CD4-positive, alpha-beta T cell treated with Interleukin-1 beta for 1 hour (primary cell): ENCODE measurements at places on chromosomes 6 and 20.
A peak's percentile ranks its signal among the peaks of the same experiment; 100 is the strongest.

DNA sequence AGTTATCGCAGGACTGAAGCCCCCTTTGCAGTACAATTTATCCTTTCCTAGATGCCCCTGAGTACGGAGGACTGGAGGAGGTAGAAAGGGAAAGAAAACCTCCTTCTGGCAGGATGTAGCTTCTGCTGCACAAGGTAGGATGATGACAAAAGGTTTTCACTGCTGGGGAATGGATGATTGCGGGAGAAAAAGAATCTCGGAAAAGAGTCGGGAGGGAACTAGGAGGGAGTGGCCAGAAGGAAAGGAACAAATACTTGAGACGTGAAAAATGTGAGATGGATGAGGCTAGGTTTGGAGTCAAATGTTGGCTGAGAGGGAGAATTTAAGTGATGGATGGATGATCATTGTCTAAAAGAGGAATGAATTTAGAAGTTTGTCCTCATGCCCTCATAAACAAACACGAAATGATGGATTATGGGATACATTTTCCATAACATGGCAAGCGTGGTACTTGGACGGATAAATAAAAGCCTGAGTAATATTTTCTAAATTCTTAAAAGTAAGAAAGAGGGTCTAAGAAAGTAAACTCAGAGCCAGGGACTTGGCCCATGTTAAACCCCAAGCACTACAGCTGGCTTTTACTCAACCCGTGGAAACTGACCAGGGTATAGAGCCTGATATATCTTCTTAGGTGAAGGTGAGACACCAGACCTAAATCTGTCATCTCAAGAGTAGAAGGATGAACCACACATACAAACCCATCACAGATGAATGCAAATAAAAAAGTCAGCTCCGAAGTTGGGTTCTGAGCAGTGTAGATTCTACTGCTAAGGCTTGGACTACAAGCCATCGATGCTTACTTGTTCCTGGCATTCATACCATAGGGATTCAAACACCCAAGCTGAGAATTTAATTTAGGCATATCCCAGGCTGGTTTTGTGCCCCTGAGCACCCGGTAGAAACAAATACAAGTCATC lies 72.4 kb downstream of the HFE start:
- peak; percentile 28 for DNase-seq

- DNase-seq = no peak
Observed at GRCh38 chr6:104955927-104956730, 778 bp upstream of the LIN28B start.

GRCh38 chr6:7216941-7217621 lies 95.9 kb downstream of the SSR1 start:
- DNase-seq = no peak

GRCh38 chr6:94065707-94066337 lies 646.5 kb upstream of the EPHA7 start:
- no peak for DNase-seq

DNA sequence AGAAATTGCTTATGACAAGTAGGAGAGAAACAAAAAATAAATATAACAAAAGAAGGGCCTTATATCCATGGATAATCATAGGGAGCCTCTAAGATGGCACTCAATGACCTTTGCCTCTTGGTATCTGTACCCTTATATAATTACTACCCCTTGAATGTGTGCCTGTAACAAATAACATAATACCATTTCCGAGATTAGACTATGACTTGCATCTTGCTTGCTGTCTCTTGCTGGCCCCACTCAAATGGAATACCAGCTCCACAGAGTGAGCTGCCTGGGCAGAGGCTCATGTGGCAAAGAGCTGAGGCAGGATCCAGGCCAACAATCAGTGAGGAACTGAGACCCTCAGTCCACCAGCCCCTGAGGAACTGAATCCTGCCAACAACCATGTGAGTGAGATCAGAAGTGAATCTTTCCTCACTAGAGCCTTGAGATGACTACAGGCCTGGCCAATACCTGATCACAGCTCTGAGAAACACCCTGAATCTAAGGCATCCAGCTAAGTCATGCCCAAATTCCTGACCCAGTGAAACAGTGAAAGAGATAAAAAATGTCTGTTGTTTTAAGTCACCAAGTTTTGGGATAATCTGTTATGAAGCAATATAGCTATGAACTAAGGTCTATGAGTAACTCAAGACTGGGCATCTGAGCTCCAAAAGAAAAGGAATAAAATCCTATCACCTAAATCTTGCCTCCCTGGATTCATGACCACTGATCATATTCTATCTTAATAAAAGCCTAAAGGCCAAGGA lies 5.5 kb downstream of the KATNA1 start:
- DNase-seq = no peak

- no peak for DNase-seq
Observed at GRCh38 chr6:102340311-102340710, 946.8 kb downstream of the GRIK2 start.
